Activated naive CD8-positive, alpha-beta T cell treated with anti-CD3 and anti-CD28 coated beads, Interleukin-2, amount 10 ng/mL, durations not matched to agents 7 days and 5 days (primary cell): ENCODE measurements at places on chromosomes 7 and 10.

GRCh38 chr7:50674896-50675835, 107.5 kb downstream of the GRB10 start:
- DNase-seq, result no peak

- DNase-seq, result no peak
These were observed 250.9 kb upstream of the MKLN1 start for GRCh38 chr7:131076711-131077181.

DNA sequence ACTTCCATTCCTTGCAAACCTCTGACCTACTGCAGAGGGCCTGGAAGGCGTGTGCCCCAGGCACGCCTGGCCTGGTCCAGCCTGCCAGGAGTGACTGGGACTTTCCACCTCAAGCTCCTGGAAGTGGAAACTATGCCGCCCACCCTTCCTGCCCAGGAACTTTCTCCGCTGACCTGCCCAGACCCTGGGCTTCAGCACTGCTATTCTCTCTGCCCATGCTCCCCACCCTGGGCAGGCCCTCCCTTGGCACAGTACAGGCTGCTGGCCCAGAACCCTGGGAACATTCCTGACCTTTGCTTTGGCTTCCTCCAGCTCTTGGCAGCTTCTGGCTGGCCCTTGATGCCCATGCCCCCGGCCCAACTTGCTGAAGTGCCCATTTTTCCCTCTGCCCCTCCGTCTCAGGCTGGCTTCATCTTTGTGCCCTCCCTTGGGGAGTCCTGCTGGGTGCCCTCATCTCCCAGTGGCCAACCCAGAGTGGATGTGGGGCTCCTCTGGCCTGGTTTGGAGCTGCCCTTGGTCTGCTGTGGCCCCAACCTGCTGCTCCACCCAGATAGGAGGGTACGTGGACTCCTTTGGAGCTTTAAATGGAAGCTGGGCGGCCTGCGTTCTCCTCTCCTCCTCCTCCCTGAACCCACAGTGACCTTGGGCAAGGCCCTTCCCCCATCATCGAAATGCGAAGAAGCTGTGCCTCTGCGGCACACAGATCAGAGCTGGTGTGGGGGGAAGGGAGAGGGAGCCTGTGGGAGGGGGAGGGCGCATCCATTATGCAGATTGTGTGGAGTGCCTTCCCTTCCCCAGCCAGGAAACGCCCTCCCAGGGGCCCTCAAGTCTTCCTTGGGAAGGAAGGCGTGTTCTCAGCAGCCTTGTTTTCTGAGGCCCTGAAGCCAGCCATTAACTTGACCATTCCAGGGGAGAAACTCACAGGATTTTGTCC, 3.4 kb downstream of the MMRN2 start:
- DNase-seq, result no peak

DNA sequence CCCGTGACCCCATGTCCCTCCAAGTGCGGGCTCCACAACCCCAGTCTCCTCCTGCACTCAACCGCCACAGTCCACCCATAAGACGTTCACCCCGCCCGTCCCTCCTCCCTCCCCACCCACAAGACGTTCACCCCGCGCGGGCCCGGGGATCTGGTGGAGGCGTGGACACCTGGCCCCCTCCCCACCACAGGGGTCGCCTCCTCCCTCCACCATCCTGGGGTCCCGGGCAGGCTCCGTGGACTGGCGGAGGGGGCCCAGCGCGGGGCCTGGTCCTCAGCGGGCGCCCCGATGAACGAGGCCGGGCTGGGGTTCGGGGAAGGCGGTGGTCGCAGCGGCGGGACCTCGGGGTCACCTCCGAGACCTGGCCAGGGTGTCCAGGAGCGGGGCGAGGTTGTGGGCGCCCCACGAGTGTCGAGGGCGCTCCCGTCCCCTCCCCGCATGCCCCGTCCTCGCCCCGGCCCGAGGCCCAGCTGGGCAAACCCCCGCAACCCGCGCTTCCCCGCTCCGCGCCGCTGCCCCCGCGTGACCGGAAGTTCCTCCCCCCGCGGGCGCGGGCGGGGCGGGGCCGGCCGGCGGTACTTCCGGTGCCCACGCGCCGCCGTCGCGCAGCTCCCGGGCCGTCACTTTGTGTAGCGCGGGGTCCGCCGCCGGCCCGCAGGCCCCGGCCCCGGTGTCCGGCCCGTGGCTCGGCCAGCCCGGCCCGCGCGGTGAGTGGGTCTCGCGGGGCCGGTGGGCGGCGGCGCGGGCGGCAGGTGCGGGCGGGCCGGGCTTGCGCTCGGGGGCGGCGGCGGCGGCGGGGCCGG, at the start of gene ZNF316:
ZNF316 (plus strand) TSS at position 578 of the 803 bp plus-strand sequence. CDS start 5,092 bp downstream, outside the sequence.
- DNase-seq, result peak; percentile 84

GRCh38 chr10:55519264-55519663, 718.2 kb upstream of the PCDH15 start:
- DNase-seq, result no peak

DNA sequence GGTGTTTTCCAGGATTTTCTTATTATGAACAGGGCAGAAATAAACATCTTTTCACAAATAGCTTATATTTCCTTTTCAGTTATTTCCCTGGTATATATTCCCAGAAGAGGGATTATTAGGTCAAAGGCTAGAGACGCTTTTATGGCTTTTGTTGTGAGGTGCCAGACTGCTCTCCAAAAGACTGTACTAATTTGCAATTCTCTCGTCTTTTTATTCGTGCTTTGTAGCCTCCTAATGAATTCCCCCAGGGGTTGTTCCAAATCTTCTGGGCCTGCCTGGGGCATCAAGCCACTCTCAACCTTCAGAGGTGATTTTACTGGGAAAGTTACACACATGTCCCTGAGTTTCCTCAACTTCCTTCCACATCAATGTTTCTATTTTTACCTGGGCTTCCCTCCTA, 34.0 kb upstream of the R3HCC1L start:
- DNase-seq, result no peak

DNA sequence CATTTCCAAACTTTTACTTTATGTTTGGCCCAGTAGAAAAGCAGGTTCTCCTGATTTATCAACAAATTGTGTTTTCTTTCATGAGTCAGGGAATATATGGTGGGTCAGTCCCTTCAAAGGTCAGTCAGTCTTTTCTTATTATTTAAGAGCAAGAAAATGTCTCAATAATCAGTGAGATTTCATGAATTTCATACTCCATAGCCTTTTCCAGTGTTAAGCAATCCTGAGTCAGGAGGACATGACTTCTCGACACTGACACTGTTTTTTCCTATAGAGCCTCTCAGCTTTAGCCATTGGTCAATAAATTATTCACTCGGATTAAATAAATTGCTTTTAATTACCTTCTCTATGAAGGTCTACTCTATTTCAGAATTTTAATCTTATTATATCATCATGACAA, 334.5 kb downstream of the SORCS1 start:
- DNase-seq, result no peak

GRCh38 chr7:628402-628763, 98.1 kb upstream of the DNAAF5 start:
- DNase-seq, result no peak

DNA sequence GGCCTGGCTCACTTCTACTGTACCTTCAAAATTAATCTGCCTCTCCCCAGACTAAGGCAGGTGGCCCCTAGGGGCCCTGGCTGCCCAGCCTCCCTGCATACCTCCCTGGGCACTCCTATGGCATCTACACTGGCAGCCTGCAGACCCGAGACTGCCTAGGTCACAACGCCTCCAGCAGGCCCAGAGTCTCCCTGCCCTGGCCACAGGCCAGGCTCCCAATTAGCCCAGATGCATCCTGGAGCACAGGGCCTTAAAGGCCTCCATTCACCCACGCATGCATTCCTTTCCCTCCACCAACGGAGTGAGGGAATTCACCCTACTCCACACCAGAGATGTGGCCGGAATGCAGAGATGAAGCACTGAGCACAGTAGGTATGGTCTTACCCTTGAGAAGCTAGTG, 1.9 kb downstream of the CHAT start:
- no peak for DNase-seq

- DNase-seq, result no peak
These were observed 307.3 kb downstream of the CAMK1D start for GRCh38 chr10:12656518-12657142.
